ENCODE measurements at places on chromosomes 2 and 18. TPM values are rescaled to one million over a fixed set of nuclear protein-coding genes. Genes with fewer than 3 reads are reported as not detected.

GRCh38 chr2:88095022-88095421 is 27.4 kb downstream of the SMYD1 start:
- no peaks in the 10 kb centered on the region for H3K4me1 ChIP-seq
- H3K36me3 ChIP-seq = no peaks in the 10 kb centered on the region
- no peaks in the 10 kb centered on the region for H3K27me3 ChIP-seq
- no peak for DNase-seq
- H3K4me3 ChIP-seq = no peak overlapping the region

GRCh38 chr2:12416600-12416999 is 300.1 kb upstream of the TRIB2 start:
- DNase-seq = peak; percentile 50
- H3K27ac ChIP-seq = no peak overlapping the region
- no peaks in the 10 kb centered on the region for H3K36me3 ChIP-seq
- H3K4me1 ChIP-seq = no peaks in the 10 kb centered on the region
- no peaks in the 10 kb centered on the region for H3K27me3 ChIP-seq
- no peak overlapping the region for H3K4me3 ChIP-seq

- H3K27ac ChIP-seq = no peak overlapping the region
- H3K4me3 ChIP-seq = no peak overlapping the region
- no peaks in the 10 kb centered on the region for H3K27me3 ChIP-seq
- no peaks in the 10 kb centered on the region for H3K36me3 ChIP-seq
- DNase-seq = no peak
Observed at GRCh38 chr2:174656035-174656434, 58.4 kb upstream of the WIPF1 start.

ANKRD29 gene
- total RNA-seq = 1.1 TPM

TMEFF2 gene
- not detected for total RNA-seq

All from right lobe of liver (tissue), 6 donors.